ENCODE measurements at places on chromosomes 5 and 9.

GRCh38 chr5:167723254-167723871, 568.1 kb upstream of the WWC1 start:
- DNase-seq, result peak; percentile 53

GRCh38 chr5:131367219-131367860, 103.5 kb downstream of the CDC42SE2 start:
- no peak for DNase-seq

GRCh38 chr5:168613996-168614395, 34.8 kb upstream of the PANK3 start:
- DNase-seq, result no peak

GRCh38 chr5:76954383-76954763, 1.5 kb downstream of the CRHBP start:
- DNase-seq, result no peak

DNA sequence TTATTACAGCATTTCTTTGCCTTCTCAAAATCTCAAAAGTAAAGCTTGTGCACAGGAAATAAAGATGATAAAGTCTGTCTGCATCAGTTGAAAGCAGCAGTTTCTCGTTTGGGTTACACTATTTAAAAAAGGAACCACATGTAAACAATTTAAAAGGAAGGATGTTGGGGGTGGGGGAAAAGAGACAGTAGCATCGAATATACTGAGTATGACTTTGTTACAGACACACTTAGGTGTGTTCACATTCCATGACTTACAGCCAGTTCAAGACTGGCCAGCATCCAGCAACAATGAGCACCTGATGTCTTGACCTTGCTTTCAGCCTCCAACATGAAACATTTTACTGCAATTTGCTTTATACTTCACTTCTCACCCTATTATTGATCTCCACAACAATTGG, 8.7 kb downstream of the GAPT start:
- no peak for DNase-seq

- DNase-seq, result no peak
These were observed 52.1 kb upstream of the CCNG1 start for GRCh38 chr5:163385271-163385670.

DNA sequence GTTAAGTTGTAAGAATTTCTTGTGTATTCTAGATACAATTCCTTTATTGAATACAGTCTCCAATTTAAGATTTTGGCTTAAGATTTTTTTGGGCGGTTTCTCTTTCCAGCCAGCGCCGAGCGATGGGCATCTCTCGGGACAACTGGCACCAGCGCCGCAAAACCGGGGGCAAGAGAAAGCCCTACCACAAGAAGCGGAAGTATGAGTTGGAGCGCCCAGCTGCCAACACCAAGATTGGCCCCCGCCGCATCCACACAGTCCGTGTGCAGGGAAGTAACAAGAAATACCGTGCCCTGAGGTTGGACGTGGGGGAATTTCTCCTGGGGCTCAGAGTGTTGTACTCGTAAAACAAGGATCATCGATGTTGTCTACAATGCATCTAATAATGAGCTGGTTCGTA, 278.7 kb upstream of the TARS1 start:
- no peak for DNase-seq

DNA sequence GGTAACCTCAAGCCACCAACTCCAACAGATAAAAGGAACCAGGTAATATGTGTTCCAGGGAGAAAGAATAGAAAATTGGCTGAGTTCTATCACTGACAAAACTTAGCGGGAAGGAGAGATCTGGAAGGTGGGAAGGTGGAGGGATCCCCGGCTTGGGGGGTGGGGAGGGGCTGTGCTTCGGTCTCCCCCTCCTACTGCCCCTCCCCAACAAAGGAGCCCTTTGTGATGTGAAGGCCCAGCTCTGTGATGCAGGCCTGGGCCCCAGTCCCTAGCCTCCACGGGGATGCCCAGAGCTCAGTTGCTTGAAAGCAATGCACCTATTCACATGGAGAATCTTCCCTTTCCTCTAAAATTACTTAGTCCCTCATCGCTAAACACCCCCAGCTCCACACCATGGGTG, 4.4 kb upstream of the ZNF484 start:
- no peak for DNase-seq

GRCh38 chr5:125410537-125411070, 664.2 kb upstream of the ZNF608 start:
- DNase-seq, result no peak

GRCh38 chr9:1008216-1008615, 31.8 kb downstream of the DMRT3 start:
- peak; percentile 62 for DNase-seq

DNA sequence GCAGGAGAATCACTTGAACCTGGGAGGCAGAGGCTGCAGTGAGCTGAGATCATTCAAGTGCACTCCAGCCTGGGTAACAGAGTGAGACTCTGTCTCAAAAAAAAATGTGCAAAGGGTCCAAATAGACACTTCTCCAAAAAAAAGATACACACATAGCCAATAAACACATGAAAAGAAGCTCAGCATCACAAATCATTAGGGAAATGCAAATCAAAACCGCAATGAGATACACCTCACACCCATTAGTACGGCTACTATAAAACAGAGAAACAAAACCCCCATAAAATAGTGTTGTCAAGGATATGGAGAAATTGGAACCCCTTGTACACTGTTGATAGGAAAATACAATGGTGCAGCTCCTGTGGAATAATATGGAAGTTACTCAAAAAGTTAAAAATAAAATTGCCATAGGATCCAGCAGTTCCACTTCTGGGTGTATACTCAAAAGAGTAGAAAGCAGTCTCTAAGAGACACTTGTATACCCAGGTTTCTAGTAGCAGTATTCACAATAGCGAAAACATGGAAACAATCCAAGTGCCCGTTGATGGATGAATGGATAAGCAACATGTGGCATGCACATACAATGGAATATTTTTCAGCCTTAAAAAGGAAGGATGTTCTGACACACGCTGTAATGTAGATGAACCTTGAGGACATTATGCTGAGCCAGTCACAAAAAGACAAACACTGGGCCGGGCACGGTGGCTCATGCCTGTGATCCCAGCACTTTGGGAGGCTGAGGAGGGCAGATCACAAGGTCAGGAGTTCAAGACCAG, 57.2 kb upstream of the PPARGC1B start:
- DNase-seq, result no peak
